ENCODE measurements at places on chromosomes 16 and 17. TPM values are rescaled to one million over a fixed set of nuclear protein-coding genes. Genes with fewer than 3 reads are reported as not detected.

SGF29 gene
- total RNA-seq: 14.2 TPM

- H3K27me3 ChIP-seq: no peaks in the 10 kb centered on the region
- peak overlapping the region; percentile 89 for H3K27ac ChIP-seq
- H3K4me3 ChIP-seq: peak overlapping the region; percentile 84
- peaks cover 21% of the 10 kb centered on the region for H3K4me1 ChIP-seq
- H3K36me3 ChIP-seq: peaks cover 3% of the 10 kb centered on the region
Measured at GRCh38 chr17:82752371-82753200, 721 bp downstream of the TBCD start.

GRCh38 chr16:15907863-15908478, 19.6 kb upstream of the CEP20 start:
- no peaks in the 10 kb centered on the region for H3K4me1 ChIP-seq
- H3K4me3 ChIP-seq: no peak overlapping the region
- H3K27ac ChIP-seq: no peak overlapping the region
- no peak for DNase-seq
- no peaks in the 10 kb centered on the region for H3K27me3 ChIP-seq

GRCh38 chr16:76278980-76279379, 1.8 kb downstream of the CNTNAP4 start:
- DNase-seq: no peak
- no peaks in the 10 kb centered on the region for H3K36me3 ChIP-seq
- H3K27me3 ChIP-seq: no peaks in the 10 kb centered on the region
- no peak overlapping the region for H3K4me3 ChIP-seq
- no peak overlapping the region for H3K27ac ChIP-seq

DNA sequence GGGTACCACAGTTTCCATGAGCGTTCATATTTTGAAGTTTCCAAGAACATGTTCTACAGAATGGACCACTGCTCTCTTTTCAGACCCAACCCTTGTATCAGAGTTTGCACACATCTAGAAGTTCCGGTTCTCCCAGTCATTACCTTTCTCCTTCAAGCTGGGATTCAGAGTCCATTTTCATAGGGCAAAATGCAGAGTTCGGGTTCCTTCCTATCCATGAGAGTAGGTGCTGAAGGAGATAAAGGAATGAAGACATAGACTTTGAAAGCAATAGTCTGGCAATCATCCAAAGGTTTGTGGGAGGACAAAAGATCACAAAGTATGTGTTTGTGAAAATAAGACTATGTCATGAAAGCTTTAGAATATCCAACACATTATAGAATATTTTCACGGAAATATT, 699.6 kb downstream of the MAF start:
- H3K4me3 ChIP-seq: no peak overlapping the region
- no peaks in the 10 kb centered on the region for H3K4me1 ChIP-seq
- no peaks in the 10 kb centered on the region for H3K36me3 ChIP-seq
- no peak for DNase-seq
- H3K27ac ChIP-seq: no peak overlapping the region
- no peaks in the 10 kb centered on the region for H3K27me3 ChIP-seq

- H3K4me3 ChIP-seq: no peak overlapping the region
- H3K27ac ChIP-seq: no peak overlapping the region
- no peaks in the 10 kb centered on the region for H3K4me1 ChIP-seq
- peaks cover 31% of the 10 kb centered on the region for H3K36me3 ChIP-seq
- DNase-seq: no peak
Measured at GRCh38 chr17:56933151-56933745, 19.4 kb upstream of the TRIM25 start.

DNA sequence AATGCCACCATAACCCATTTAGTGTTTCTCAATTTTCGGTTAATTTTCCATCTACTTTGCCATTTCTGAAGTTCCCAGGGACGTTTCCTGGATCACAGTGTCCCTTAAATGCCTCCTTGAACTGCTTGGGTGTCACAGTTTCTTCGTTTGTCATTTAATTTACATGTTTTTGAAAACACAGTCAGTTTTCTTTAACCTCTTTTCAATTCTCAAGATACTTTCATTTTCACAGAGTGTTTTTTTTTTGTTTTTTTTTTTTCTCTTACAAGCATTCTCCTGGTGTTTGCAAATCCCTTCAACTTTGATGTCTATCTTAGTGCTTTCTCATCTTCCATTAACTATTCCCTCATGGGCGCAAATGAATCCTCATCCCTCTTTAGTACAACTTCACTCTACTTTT, 283.7 kb downstream of the GRIN2A start:
- H3K36me3 ChIP-seq: no peaks in the 10 kb centered on the region
- H3K4me3 ChIP-seq: no peak overlapping the region
- no peak overlapping the region for H3K27ac ChIP-seq

- no peak overlapping the region for H3K27ac ChIP-seq
- no peak overlapping the region for H3K4me3 ChIP-seq
- no peaks in the 10 kb centered on the region for H3K36me3 ChIP-seq
- DNase-seq: no peak
- H3K4me1 ChIP-seq: no peaks in the 10 kb centered on the region
- H3K27me3 ChIP-seq: no peaks in the 10 kb centered on the region
Measured at GRCh38 chr17:11279776-11280344, 38.8 kb downstream of the SHISA6 start.

- DNase-seq: peak; percentile 75
- no peaks in the 10 kb centered on the region for H3K36me3 ChIP-seq
- no peak overlapping the region for H3K4me3 ChIP-seq
Measured at GRCh38 chr17:9241371-9241712, 220.0 kb downstream of the NTN1 start.
